HTR-8/SVneo (cell line): ENCODE measurements at places on chromosomes 5 and 9.

- no peak for DNase-seq
Observed at GRCh38 chr9:37239224-37239859, 119.0 kb downstream of the ZCCHC7 start.

GRCh38 chr9:97698865-97699264, 1.7 kb upstream of the XPA start:
- DNase-seq, result no peak

GRCh38 chr5:22306011-22306410, 547.1 kb downstream of the CDH12 start:
- DNase-seq, result no peak

- no peak for DNase-seq
Observed at GRCh38 chr9:93380410-93381060, 71.0 kb upstream of the FAM120A start.

DNA sequence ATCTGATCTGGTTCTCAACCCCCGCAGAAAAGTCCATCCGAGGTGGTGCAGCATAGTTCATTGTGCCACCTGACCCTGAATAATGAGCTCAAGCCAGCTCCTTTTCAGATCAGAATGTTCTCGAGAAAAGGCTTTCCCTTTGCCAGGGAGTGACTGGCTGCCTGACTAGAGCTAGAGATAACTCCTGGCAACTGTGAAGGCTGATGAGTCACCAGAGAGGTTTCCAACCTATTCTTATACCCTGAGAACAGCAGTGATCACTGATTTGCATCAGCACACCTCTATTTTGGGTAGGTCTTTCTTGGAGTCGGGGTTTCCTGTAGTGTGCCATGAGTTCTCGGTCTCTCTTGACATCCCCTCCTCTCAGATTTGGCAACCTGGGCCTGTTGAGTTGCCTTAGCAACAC, 127.9 kb downstream of the PIK3R1 start:
- DNase-seq, result peak; percentile 10
